ENCODE measurements at places on chromosomes 11 and 22. TPM values are rescaled to one million over a fixed set of nuclear protein-coding genes. Genes with fewer than 3 reads are reported as not detected.

- no peak for DNase-seq
Measured at GRCh38 chr11:443542-444199, 1.9 kb upstream of the ANO9 start.

DNA sequence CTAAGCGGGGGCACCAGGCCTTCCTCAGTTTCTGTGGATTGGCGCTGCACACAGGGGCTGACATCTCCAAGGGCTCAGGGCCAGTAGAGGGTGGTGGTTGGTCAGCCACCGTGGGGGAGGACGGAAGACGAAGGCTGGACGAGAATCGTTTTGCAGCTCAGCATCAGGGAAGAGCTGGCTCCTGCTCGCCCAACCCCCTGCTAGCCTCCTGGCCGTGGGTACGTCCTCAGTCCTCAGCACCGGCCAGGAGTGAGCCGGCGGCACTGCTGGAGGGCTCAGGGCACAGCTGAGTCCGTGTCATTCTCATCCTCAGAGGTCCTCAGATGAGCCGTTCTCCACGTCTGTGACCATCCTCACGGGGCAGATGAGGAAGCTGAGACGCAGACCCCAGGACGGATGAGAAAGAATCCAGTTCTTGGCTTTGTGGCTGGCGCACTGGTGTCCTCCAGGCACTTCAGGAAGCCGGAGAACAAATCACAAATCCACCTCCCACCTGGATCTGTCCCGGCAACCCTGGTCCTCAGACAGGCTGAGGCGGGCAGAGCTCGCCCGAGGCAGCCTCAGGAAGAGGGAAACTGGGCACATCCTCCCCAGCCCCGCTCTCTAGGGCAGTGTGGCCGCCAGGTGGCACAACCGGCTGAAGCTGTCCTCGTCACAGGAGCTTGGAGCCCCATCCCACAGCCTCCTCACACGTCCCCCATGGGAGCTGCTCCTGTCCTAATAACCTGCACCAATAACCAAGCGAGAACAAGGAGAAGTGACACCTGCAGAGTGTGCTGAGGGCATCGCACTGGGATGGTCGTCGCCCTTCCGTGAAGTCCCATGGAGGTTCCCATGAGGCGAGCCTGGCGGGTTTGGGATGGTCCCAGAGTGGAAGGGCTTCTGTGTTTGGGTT, 393.7 kb downstream of the BRD1 start:
- no peak for DNase-seq

DNA sequence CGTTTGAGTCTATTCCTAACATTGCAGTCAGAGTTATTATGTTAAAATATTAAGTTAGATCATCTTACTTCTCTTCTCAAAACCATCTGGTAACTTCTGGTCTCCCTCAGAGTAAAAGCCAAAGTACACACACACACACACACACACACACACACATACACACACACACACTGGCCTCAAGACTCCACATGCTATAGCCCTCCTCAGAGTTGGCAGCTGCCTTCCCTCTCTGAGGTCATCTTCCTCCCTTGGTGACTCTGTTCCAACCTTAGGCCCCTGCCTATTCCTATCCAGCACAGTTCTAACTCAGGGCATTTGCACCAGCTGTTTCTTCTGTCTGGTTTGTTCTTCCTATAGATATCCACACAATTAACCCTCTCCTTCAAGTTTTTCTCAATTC, 272.0 kb upstream of the SESN3 start:
- no peak for DNase-seq

GRCh38 chr11:128465531-128465930, 121.8 kb downstream of the ETS1 start:
- no peak for DNase-seq

GRCh38 chr22:47168900-47169800, 406.7 kb downstream of the TBC1D22A start:
- DNase-seq = no peak

GRCh38 chr11:10946072-10946471, 88.2 kb upstream of the ZBED5 start:
- DNase-seq = no peak

- no peak for DNase-seq
Measured at GRCh38 chr11:20407344-20407743, 19.8 kb downstream of the PRMT3 start.

- no peak for DNase-seq
Measured at GRCh38 chr11:65491614-65492386, 7.0 kb upstream of the MALAT1 start.

- no peak for DNase-seq
Measured at GRCh38 chr11:6228520-6228919, 5.9 kb downstream of the FHIP1B start.

- DNase-seq = no peak
Measured at GRCh38 chr11:23974051-23974450, 522.8 kb upstream of the LUZP2 start.

DNA sequence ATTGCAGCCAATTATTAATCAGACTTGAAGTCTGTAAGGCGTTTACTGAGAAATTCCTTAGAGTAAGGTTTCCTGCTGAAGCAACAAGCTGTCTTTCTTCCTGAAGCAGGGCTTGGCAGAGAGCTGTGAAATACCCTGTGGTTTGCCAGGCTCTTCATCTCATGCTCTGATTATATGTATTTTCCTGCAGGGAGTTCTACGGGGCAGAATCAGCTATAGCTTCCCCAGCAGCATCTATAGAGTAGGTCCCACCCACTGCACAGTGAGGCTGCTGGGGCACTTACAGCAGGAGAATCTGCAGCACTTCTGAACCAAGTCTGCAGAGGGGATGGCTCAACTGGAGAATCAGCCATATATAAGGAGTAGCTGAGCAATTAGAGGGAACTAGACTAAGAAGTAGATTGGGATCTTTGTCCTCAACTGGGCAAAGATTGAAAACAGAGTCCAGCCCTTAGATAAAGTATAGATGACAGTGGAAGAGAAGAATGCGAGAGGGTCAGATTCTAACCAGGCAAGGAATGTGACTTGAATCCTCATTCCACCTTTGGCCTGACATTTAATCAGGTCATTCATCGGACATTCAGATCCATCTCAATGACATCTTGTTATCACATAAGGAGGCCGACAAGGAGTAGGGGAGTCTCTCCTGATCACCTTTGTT, 37.6 kb downstream of the CNTF start:
- no peak for DNase-seq

DNA sequence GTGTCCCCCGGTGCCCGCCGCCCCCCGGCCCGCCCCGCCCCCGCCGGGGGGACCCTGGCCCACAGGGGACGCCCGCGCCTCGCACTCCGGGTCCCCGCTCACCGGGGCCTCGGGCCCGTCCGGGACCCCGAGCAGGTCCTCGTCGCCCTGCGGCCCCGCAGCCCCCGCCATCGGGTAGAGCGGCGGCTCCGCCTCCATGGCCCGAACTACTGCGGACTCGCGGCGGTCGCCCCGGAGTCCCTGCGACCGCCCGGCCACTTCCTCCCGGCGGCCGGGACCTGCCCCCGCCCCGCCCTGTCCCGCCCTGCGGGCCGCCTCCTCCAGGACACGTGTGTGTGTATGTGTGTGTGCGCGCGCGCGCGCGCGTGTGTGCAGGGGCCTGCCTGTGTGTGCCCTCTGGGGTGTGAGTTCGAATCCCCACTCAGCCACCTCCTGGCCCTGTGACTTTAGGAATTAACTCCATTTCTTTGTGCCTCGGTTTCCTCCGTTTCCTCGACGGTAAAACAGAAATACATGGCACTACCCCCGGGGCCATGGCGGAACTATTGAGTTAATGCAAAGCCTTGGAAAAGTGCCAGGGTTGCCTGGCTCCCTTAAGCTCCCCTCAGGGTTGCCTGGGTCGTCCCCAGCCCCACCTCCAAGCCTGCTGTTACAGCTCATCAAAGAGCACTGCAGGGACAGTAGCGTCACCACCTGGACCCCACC, at the start of gene UNC93B1:
UNC93B1 (minus strand) TSS at position 252 of the 705 bp plus-strand sequence; CDS start at position 198, 54 bp downstream.
- DNase-seq = peak; percentile 81

GRCh38 chr11:110446594-110446993, 16.8 kb downstream of the FDX1 start:
- no peak for DNase-seq

DNA sequence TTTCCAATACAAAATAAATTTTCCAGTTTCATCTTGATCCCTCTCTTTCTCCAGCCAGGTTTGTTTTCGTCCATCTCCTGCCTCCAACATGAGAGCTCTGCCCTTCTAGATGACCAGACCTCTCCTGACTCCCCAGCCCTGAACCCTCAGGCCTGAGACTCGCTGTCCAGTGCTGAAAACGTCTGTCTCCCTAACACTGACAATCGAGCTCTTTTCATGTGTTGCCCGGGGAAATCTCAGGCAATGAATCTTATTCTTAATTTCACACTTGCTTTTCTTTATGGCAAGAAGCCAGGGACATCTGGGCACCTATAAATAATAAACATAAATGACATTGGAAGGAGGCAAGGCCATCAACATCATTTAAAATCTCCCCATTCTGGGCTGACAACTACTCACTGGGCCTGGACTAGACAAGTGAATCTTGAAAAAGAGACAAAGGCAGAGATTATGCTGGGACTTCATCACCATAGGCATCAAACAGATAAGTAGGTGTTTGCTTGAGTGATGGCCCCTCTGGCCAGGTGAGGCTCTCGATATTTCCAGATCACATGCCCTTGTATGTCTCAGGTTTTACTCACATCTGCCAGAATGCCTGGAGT, 274.5 kb upstream of the B3GAT1 start:
- no peak for DNase-seq

DNA sequence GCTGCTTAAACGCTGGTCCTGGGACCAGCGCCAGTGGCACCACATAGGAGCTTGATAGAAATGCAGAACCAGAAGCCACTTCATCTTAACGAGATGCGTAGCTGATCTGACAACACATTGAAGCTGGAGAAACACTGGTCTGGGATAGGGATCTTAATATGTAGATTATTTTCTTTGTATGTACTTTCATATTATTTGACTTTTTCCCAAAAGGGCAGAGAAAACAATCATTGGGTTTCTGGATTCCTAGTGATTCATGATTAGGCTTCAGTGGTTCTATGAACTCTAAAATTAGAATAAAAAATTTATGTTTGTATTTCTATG, 12.3 kb downstream of the MPEG1 start:
- DNase-seq = no peak

GRCh38 chr11:92330114-92330513, 105.5 kb downstream of the FAT3 start:
- DNase-seq = no peak

- no peak for DNase-seq
Measured at GRCh38 chr11:93871526-93871925, 21.1 kb upstream of the VSTM5 start.

DNA sequence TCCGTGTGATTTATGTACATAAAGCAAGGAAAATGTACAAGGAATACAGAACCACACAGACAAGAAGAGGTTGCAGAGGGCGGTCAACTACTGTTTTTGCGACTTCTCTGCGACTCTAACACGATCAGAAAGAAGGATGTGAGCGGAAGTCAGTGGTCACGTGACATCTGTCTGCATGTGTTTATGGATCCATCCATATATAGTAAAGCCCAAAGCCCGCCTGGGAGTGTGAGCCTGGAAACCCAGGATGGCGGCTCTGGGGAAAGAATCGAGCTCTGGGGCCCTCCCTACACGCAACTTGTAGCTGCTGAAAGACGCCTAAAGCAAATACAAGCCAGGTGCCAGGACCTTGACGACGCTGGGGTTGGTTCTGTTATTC, 8.8 kb downstream of the OSBPL5 start:
- no peak for DNase-seq

DNA sequence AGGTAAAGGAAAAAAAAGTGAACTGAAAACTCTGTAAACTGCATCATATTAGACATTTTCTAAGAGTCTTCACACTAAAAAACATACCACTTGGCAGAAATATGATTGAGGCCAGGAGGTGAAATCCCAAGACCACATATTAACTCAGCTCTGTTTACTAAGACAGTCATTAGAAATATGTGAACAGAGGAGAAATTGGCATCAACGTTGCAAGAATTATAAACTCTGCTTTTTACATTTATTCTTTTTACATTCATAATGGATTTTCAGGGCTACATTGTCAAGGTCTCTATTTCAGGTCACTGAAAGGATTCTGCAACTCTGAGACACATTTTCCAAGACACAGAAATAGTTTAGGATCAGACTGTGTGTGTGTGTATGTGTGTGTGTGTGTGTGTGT, 1364.0 kb downstream of the LRRC4C start:
- DNase-seq = no peak

The ZFPL1 gene
- total RNA-seq = 31.9 TPM

The LUZP2 gene
- not detected for total RNA-seq

The TSGA10IP gene
- not detected for total RNA-seq

The OR2D2 gene
- total RNA-seq = 0.56 TPM

The CASP12 gene
- not detected for total RNA-seq

The ZNF74 gene
- 15.2 TPM for total RNA-seq

The OR51I1 gene
- total RNA-seq = not detected

The POU2AF3 gene
- total RNA-seq = 0.39 TPM

The SHANK2 gene
- not detected for total RNA-seq

The UBASH3B gene
- total RNA-seq = 17.9 TPM

The NAT10 gene
- 158 TPM for total RNA-seq

The NPAS4 gene
- total RNA-seq = not detected
